ENCODE measurements at places on chromosomes 1 and 21.
A peak's percentile ranks its signal among the peaks of the same experiment; 100 is the strongest.

DNA sequence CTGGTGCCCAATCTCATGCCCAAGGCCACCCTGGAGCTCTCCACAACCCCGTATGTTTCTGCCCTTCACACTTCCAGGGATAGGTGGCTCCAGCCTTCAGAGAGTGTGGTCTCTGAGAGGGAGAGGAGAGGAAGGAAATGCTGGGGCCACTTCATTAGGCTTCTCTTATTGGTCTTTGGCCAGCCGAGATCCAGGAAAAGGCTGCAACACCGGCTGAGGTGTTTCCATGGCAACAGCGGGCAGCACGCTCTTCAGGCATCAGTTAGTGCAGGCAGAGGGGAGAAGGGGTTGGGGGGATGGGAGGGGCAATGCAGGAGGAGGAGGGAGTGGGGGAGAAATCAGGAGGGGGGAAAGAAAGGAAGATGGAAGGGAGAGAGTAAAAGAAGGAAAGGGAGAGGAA is 275.1 kb upstream of the GJB5 start:
- DNase-seq, result no peak

DNA sequence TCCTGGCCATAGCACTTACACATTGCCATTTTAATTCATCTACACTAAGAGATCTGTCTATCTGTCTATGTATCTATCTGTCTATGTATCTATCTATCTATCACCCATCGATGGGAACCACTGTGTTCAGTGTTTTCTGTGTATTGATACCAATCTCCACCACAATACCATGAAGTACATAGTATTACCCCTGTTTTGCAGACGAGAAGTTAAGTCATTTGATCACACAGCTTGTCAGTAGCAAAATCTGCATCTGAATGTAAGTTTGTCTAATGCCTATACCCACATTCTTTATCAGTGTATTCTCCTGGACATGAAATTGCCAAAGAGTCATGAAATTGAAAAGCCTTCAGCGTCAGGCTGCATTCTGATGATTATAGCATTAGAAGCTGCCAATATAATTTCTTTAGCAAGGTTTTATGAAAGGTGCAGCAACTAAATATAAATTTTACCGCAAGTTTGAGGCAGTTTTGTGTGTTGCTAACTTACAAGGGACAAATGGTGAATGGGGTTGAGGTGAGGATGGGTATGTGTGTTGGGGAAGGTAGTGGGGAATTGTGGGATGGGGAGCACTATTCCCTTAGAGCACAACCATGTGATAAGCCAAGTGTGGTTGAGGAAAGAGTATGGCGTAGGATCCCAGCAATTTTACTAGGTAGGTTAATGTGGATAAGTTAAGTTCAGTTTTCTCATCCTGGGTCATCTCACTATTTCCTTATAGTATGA is 24.2 kb downstream of the SLAMF1 start:
- DNase-seq, result no peak

DNA sequence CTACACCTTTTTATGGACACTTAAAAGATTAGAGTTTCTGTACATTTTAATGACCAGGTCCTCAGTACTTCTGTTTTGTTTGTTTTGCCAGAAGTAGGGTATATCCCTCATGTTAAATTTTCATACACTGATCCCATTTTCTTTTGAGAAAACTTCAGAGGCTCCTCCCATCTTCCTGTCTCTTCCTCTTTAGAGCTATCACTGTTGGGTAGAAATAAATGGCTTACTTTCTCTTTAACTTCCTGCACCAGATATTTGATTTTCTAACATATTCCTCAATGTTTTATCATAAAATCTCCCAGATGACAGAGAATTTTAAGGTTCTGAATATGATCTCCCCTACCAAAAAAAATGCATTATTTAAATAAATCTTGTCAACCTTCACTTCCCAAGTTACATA is 23.4 kb downstream of the VAV3 start:
- no peak for DNase-seq

DNA sequence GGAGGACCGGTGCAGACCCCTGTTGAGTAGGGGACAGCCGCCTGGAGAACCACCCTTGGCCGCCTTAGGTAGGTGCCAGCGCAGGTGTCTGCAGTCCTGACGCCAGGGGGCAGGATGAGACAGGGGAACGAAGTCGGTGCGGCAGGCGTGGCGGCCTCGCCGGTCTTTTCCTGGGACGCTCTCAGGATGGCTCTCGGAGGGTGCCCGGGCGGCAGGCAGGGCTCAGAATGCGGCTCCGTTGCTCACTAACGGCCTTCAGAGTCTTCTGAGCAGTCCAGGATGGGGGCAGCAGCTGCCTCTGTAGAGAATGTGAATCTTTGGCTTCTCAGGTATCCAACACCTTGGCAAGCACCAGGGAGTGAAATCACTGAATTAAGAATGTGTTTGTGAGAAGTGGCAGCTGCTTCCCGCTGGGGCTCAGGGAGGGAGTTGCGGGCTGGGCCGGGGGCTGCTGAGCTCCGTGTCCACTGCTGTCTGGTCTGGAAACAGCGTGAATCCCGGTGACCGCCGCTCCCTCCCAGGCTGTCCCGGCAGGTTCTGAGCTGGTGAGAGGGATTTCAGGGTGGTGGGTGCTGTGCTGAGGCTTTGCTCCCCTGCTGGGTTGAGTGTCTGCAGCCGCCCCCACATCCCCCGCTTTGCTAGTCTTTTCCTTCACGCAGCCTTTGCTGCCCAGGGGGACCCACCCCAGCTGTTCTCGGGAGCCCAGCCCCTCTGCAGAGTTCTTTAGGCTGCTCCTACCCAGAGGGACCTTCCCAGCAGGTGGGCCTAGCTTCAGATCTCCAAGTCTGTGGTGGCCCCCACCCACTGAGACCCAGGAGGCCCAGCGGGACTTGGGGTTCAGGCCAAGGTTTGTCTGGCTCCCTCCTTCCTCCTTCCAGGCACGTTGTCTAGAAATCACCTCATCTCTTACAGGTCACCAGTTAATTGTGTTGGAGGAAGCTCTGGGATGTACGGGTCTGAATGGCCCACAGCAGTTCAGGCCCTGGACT is 11.1 kb upstream of the C1orf174 start:
- DNase-seq, result peak; percentile 42

DNA sequence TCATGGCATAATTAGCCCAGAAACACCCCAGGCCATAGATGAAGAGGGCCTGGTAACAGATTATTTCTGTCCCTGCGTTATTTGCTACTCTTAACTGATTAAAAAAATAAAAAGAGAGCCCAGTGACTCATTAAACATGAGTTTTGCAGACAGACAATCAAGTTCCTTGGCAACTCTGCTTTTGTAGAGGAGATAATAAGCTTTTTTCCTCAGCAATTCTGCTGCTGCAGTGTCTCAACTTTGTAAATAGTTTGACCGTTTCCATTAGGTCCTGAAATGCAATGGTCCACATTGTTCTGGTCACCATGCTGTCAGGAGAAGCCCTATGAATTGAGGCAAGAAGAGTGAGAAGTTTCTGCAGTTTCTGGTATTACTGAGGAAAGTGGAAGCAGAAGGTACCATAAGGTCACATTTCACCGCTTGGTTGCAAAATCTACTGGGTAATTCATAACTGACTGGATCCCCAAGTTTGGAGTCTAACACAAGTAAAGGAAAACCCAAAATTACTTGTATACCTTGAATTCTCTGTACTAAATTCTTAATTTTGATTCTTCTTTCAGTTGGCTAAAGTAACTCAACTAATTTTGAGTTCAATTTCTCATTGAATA is 139.5 kb downstream of the ZZZ3 start:
- peak; percentile 46 for DNase-seq

GRCh38 chr21:41220208-41220733 is 52.3 kb downstream of the BACE2 start:
- no peak for DNase-seq

DNA sequence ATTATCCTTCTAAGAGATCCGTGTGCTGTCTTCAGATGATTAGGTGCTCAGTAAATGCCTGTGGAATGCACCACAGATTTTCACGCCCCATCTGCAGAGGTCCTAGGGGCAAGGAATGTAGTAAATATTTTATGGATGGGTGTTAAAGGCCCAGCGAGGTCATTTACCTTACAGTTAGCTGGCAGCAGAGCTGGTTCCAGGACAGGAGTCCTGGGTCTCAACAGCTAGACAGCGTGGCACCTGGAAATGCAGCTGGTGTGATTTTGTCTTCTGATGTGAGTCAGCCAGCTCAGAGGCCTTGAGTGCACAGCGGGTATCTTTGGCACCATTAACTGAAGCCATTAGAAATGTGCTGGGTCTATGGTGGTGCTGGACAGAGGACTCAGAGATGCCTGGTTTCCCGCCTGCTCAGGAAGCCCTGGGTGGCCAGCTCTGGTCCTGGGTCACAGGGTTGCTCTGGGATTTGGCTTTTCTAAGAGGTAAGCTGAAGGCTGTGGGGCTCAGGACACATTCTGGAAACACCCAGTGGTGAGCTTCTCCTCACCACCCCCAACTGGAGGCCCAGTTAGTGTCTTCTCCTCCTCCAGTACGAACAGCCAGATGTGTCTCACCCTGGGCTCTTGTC is 65.5 kb downstream of the DDX20 start:
- DNase-seq, result no peak

GRCh38 chr1:107926436-107927080 is 38.4 kb downstream of the VAV3 start:
- DNase-seq, result no peak

- DNase-seq, result no peak
Observed at GRCh38 chr1:248155927-248156326, 11.0 kb downstream of the OR2M5 start.

- no peak for DNase-seq
Observed at GRCh38 chr1:74107394-74107793, 90.6 kb downstream of the LRRIQ3 start.

- peak; percentile 48 for DNase-seq
Observed at GRCh38 chr1:84851839-84852238, 41.2 kb downstream of the LPAR3 start.

DNA sequence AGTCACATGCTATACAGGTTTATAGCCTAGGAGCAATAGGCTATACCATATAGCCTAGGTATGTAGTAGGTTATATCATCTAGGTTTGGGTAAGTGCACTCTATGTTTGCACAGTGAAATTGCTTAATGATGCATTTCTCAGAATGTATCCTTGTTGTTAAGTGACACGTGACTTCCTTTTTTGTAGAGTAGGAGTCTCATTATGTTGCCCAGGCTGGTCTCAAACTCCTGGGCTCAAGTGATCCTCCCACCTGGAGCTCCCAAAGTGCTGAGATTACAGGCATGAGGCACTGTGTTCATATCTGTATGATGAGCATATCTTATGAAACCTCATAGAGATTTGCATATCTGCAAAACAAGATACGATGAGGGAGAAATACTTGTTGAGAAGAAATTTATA is 13.8 kb upstream of the ABCB10 start:
- peak; percentile 42 for DNase-seq

- no peak for DNase-seq
Observed at GRCh38 chr1:6969762-6970161, 184.5 kb downstream of the CAMTA1 start.

DNA sequence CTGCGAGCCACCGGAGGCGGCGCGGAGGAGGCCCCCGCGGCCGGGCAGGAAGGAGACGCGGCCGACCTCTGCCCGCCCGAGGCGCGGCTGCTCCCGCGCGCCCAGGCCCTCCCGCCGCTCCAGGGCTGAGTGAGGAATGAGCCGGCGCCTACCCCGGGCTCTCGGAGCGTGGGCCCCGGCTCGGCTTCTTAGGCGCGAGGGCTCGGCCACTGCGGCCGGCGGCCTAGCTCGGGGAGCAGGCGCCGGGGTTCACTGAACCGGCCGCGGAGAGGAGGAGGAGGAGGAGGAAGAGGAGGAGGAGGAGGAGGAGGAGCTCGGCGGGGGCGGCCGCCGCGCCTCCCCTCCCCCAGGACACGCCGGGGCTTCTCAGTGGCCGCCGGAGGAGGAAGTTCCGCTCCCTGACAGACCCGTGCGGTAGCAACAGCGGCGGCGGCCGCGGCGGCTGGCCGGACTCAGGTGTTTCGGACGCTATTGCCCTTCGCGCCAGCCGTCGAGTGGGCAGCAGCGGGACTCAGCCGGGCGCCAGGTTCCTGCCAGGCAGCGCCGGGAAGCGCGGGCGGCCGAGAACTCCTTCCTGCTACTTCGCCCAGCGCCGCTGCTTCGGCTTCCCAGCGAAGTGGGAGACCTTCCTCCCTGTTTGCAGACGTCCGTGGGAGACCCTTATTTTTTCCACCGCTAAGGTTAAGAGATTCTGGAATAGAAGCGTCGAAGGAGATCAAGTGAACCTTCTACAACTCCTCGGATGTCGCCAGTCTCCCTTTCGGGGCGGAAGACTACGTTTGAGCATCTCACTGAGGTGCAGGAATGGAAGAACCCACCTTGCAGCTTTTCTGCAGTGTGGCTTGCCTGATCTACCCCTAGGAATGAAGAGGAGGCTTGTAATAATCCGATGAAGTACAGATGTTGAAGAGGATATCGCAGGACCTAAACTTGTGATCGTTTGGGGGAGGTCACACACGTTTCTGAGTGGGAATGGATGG is at the start of gene MAN1A2:
Gene MAN1A2, plus strand, starts transcription at position 404 of the 980 bp plus-strand sequence. CDS start 735 bp downstream, outside the sequence.
- peak; percentile 40 for DNase-seq

GRCh38 chr1:98002288-98002687 is 81.5 kb upstream of the DPYD start:
- DNase-seq, result no peak

DNA sequence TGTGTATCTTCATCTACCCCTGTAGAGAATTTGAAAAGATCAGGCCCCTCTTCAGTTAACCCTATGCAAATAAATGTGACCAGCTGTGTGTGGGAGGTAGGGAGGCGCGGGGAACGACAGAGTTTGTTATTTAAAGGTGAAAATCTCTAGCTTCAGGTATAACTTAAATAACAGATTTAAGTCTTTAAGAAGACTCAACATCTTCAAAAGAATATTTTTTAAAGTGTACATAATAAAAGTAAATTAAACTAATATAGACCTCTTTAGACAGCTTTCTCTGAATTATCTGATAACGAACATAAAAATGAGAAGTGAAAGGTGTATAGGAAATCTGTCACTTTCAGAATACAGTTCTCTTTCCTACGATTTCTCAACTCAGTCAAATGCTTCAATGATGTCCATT is 16.0 kb downstream of the ANGPTL3 start:
- no peak for DNase-seq

DNA sequence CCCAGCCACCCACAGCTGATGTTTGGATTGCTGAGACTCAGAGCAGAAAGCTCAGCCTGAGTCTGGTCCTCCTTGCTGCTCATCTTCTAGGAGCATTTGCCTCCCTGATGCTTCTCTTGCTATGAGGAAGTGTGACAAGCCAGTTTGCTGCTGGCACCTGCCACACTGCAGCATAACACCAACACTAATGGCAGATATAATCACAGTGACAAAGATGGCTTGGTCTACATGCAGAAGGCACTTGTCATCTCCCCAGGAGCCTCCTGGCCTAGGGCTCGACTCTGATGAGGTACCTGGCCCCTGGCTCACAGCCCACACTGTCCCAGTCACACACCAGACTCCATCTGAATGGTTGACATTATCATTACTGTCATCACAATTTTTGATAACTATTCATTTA is 13.9 kb upstream of the PSMB2 start:
- DNase-seq, result no peak
